Fibroblast of lung (primary cell): ENCODE measurements at places on chromosomes 13 and 19. TPM values are rescaled to one million over a fixed set of nuclear protein-coding genes. Genes with fewer than 3 reads are reported as not detected.

Gene CGB2
- polyA plus RNA-seq, result not detected in 2 replicates

DNA sequence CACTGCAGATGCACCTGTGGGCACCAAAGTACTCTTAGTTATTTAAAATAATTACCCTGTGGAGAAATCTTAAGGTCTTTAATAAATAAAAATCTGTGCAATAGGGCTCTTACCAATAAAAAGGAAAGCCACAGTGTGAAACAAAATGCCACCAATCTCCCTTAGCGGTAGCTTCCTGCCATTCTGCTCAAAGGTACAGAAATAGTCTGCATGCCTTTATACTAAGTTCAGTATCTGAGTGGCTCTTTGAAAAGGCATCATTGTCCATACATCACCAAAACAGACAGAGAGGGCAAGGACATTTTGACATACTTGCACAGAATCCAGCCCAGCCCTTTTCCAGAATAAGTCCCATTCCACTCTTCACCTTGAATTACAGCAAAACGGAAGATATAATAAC lies 161.0 kb downstream of the KLF12 start:
- DNase-seq, result no peak

DNA sequence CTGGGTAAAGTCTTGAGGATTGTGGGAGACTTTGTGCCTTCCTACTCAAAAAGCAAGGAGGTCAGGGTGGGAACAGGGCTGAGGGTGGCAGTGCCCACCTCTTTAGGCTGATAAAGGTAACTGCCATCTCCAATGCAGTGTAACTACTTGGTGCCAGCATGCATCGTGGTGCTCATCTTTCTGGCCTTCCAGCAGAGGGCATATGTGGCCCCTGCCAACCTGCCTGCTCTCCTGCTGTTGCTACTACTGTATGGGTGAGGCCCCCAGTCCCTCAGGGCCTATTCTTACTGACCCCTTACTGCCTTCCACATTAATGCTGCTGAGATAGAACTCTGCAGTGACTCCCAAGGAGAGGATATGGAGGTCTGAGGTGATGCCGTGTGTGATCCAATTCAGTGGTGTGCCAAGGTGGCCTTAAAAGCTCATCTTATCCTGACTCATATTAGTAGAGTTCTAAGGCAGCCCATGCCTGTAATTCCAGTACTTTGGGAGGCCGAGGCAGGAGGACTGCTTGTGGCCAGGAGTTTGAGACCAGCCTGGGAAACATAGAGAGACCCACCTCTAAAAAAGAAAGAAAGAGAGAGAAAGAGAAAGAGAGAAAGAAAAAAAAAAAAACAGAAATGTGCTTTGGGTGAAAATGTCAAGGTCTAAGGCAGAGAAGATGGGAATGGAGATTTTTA lies 9.7 kb upstream of the ARHGAP45 start:
- peak; percentile 67 for DNase-seq

- DNase-seq, result no peak
Observed at GRCh38 chr19:40567040-40567749, 9.5 kb upstream of the SHKBP1 start.
